HFFc6 (cell line): ENCODE measurements at places on chromosomes 4 and X. TPM values are rescaled to one million over a fixed set of nuclear protein-coding genes. Genes with fewer than 3 reads are reported as not detected.

The TCEAL5 gene
- total RNA-seq = not detected in 3 replicates

The S100P gene
- total RNA-seq = not detected in 3 replicates

DNA sequence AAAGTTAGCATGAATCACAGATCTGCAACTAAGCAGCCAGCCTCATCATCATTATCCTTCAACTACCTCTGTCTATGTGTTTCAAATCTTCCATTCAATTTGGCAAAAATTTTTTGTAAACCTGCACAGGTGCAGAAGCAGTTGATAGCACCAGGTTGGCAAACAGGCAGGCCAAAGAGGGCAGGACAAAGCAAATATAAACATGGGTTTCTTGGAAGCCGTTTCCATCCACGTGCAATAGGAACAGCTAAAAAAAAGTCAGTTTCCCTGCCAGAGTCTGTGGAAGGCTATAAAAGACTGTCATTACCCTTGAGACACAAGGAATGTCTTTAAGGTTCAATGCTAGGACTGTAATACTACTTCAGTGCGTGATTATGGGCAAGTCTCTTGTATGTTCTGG lies 253.2 kb downstream of the PDHA2 start:
- DNase-seq = no peak

- no peak for DNase-seq
Measured at GRCh38 chr4:124740501-124740900, 28.0 kb upstream of the ANKRD50 start.

- no peak for DNase-seq
Measured at GRCh38 chr4:158397781-158398180, 123.9 kb upstream of the RXFP1 start.
